ENCODE measurements at places on chromosomes 2 and 18.

DNA sequence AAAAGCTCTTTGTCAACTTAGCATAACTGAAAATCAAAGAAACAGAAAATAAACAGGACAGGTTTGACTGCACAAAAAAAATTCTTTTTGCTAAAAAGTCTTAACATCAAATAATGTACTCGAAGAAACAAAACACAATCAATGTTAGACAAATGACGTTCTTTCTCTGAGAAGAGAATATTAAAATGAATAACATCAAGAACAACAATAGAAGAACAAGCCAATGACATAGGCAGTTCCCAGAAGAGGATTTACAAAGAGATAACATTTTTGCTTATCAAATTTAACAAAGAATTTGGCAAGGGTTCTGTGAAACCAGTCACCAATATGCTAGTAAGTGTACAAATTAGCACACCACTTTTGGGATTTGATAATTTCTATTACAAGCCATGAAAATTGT lies 5.8 kb downstream of the GPR55 start:
- no peak for DNase-seq

- DNase-seq = no peak
Observed at GRCh38 chr18:63844254-63844653, 43.3 kb upstream of the SERPINB2 start.

DNA sequence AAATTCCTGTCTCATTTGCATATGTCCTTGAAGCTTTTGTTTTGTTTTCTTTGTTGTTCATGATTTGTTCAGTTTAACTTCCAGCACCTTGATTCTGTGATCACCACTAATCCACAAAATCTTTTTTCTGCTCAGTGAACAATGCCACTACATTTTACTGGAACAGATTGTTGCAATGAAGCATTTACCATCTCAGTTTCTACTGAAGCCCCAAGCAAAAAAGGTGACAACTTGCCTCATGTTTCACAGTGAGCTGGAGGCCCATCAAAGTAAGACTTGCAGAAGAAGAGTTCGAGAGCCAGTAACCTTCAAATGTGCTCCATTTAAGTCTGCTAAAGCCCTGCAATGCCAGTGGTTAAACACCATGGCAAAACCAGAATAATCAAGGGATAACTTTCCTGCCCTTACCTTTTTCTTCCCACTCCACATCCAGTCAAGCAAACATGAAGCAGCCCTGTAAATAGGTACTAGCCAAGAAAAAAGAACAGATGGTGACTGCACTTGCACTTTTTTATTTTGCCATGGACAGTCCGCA lies 25.7 kb upstream of the PDE1A start:
- DNase-seq = no peak

GRCh38 chr18:42137693-42138375 lies 182.8 kb downstream of the PIK3C3 start:
- no peak for DNase-seq

GRCh38 chr2:231170055-231170454 lies 28.4 kb upstream of the ARMC9 start:
- DNase-seq = no peak

DNA sequence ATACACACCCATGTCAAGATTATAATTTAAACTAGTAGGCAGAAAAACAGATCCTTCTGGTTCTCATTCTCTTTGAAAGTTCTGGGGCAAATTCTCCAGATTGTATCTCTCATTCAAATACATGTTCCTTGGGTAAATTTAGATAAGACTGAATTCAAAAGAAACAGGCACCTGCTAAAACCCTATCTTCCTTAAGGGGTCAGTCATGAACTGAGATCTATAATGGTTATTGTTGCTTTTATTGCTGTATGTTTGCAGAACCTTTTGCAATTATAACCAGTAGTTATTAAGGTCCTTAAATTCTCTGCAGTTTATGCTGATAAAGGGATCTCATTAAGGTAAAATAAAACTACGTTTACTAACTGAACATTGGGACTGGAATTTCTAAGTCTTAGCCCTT lies 83.5 kb downstream of the MYO5B start:
- no peak for DNase-seq

DNA sequence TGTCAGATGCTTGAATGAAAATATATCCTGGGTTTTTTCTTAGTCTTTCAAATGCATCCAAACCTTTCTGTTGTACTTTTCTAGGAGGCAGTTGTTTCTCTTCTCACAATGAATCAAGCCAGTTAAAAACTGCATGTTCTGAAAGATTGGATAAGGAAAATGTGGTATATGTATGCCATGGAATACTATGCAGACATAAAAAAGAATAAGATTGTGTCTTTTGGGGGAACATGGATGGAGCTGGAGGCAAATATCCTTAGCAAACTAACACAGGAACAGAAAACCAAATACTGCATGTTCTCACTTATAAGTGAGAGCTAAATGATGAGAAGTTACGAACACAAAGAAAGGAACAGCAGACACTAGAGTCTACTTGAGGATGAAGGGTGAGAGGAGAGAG lies 51.7 kb upstream of the MAPK4 start:
- DNase-seq = no peak

DNA sequence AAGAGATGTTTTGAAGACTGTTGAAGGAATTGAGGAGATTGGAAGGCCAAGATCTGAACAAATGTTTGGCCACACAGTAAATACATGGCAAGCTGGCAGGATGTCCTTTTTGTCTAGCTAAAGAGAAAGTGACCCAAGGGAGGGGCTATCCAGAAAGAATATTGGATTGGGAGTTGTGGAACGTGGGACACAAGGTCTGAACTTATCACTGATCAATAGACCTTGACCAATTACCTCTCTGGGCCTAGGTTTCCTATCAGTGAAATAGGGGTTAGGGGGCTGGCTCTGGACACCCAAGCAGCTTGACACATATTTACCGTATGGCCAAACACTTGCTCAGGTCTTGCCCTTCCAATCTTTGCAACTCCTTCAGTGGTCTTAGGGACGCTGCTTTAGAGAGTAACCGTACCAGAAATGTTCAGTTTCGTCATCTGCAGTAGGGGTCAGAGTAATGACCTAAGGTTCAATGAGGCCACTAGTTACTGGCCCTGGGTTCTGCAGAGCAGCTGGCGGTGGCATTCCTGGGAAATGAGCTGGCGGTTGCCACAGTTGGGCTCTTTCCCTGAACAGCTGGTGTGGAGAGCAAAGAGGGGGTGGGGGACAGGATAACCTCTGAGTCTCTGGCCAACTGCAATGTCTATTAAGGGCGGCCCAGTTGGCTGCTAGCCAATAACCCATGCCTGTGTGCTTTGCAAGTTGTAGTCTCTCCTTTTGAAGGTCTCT lies 70.1 kb upstream of the STPG4 start:
- peak; percentile 86 for DNase-seq

- no peak for DNase-seq
Observed at GRCh38 chr2:105076121-105076520, 38.3 kb downstream of the MRPS9 start.

DNA sequence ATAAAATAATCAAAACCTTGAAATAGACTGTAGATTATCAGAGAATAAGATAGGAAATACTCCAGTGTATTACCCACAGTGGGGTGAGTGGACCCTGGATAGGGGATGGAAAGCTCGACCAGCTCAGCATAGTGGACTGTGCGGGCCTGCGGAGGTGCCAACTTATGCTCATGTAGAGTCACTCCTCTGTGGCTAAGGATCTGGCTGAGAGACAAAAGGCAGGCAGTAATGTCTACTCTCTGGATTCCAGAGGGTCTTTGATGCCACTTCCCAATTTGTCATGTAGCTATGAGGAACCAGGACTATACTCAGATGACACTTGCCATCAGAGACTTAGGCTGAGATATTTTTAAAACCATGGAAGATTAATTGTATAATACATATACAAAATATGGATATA lies 101.9 kb upstream of the MCFD2 start:
- DNase-seq = no peak

DNA sequence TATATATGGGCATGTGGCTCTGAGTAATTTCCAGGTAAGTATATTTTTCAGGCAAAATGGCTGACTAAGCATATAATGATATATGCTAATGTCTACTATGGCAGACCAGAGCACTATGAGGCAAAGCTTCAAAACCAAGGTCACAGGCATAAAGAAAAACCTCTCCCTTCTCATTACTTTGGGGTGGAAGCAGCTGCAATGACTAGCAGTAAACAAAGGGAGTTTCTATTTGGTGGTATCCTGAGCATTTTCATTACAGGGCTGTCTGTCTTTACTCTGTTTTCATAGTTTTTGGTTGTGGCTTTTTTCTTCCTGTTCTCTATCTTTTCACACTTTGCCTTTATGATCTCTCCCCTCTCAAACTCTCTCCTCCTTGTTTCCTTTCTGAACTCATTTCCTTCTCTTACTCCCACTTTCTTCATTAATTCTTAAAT lies 15.6 kb downstream of the PDE6D start:
- no peak for DNase-seq

DNA sequence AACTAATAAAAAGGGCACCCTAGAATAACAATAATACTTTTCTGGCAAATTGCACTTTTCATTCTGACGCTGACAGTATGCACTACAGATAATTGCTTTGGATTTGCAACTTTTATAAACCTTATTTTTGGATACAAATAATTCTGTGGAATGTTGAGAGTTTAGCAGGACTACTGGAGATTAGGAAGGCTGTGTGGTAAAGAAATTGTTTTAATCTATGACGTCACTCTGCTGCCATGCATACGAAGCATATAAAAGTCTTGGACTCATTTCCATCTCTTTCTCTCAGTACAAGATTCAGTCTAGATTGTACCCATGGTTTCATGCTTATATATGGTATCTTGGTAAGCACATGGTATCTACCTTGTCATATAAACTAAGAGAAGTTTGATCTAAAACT lies 28.1 kb upstream of the ZCCHC2 start:
- no peak for DNase-seq

DNA sequence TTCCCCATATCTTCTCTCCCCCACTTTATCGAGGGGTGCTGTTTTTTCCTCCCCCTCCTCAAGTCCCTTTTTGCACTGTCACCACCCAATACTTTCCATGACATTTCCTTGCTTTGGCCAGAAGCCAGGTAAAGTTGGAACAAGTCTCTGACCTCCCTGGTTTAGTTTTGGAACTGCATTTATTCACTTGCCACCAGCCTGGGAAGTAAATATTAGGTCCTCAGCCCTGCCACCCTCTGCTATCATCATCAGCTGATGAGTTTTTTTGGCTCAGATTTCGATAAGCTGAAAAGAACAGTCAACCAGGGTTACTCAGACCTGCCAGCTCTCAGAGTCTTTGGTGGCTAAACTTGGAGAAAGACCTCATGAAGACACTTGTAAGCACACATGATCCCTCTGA lies 47.0 kb downstream of the DHRS9 start:
- DNase-seq = no peak

DNA sequence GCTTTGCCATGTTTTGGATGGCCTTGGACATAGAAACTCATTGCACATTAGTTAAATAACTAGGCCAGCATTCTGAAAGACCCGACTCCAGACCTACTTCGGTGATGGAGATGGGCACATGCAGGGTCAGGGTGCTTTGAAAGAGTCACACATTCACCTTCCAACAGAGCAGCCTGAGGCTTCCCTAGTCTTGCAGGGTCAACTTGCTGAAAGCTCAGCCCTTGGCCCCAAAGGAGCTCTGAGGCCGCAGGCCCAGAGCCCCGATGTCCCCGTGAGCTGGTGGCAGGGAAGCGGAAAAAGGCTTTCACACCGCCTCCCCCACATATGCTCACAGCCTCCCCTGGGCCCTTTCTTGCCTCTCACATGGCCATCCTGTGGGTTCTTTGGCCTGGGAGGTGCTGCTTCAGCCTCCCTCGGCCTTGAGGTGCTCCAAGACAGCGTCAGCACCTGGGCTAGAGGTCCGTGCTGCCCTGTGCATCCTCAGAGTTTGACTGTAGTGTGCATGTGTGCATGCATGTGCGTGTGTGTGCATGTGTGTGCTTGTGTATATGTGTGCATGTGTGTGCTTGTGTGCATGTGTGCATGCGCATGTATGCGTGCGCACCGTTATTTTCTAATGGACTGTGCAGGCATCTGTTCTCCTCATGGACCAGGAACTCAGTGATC lies 21.6 kb downstream of the LDLRAD4 start:
- no peak for DNase-seq

GRCh38 chr2:183605440-183605839 lies 481.2 kb downstream of the NUP35 start:
- DNase-seq = no peak

GRCh38 chr2:7984693-7985353 lies 697.0 kb upstream of the ID2 start:
- no peak for DNase-seq

- DNase-seq = no peak
Observed at GRCh38 chr2:240109386-240109785, 26.7 kb downstream of the COPS9 start.

- DNase-seq = no peak
Observed at GRCh38 chr2:216833061-216833460, 26.8 kb downstream of the TNP1 start.

GRCh38 chr2:28993206-28993960 lies 12.3 kb downstream of the TOGARAM2 start:
- DNase-seq = no peak

DNA sequence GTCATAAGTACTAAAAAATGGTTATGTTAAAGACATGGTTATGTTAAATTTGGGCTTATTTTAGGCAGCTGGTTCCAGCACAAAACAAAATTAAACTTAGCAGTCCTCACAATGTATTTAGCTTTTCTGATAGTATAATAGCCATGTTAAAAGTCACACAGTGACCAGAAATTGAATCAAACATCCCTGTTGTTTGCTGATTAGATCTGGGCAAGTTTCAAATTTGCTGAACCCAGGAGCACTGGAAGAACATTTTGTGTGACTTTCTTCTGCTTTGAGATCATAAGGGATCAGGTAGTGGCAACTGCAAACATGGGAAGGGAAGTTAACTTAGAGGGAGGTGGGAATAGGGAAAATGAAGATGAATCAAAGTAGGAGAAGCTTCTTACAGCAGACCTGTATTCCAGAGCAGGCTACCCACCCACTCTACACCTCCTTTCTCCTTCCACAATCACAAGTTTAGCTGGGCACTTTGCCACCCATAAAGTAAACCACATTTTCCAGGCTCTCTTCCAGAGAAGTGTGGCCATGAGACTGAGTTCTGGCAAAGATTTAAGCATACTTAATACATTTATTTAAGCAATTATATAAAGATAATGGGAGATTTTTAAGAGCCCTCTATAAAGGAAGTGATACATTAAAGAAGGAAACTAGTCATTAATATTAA lies 616.1 kb upstream of the LRATD1 start:
- no peak for DNase-seq

DNA sequence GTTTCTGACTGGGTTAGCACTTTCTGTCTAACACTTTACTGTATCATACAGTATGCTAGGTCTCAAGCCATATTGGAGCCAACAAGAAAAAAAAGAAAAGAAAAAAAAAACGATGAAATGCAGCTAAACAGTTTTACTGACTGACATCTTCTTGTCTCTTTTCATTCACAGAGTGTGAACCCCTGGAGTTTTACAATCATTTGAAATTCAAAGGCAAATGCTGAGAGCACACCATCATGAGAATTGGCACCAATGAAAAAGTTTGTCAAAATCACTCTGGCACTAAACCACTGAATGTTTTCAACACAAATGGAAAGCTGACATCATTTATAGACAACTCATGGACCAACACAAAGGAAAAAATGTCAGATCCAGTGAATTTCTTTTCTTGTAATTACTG lies 513.3 kb downstream of the LRRTM4 start:
- DNase-seq = no peak
